ENCODE measurements at places on chromosomes 5 and 9. TPM values are rescaled to one million over a fixed set of nuclear protein-coding genes. Genes with fewer than 3 reads are reported as not detected.

- DNase-seq, result peak; percentile 55
- H3K4me3 ChIP-seq, result no peak overlapping the region
- H3K36me3 ChIP-seq, result no peaks in the 10 kb centered on the region
- H3K27ac ChIP-seq, result peak overlapping the region; percentile 96
- peaks cover 100% of the 10 kb centered on the region for H3K4me1 ChIP-seq
Measured at GRCh38 chr9:124284940-124285441, 27.2 kb downstream of the NEK6 start.

GRCh38 chr5:97601651-97602050 is 418.6 kb upstream of the RIOK2 start:
- H3K36me3 ChIP-seq, result no peaks in the 10 kb centered on the region
- no peaks in the 10 kb centered on the region for H3K27me3 ChIP-seq
- H3K4me1 ChIP-seq, result no peaks in the 10 kb centered on the region
- H3K4me3 ChIP-seq, result no peak overlapping the region
- H3K27ac ChIP-seq, result no peak overlapping the region

DNA sequence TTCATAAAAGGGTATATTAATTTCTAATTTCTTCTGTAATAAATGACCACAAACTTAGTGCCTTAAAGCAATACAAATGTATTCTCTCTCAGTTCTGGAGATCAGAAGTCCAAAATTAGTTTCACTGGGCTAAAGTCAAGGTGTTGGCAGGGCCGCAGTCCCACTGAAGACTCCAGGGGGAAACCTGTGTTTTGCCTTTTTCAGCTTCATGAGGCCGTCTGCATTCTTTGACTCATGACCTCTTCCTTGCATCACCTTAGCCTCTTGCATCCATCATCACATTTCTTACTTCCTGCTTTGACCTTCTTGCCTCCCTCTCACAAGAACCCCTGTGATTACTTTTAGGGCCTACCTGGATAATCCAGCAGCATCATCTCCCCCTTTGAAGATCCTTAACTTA is 42.0 kb upstream of the ALDH1B1 start:
- no peaks in the 10 kb centered on the region for H3K27me3 ChIP-seq
- H3K4me3 ChIP-seq, result no peak overlapping the region
- H3K4me1 ChIP-seq, result no peaks in the 10 kb centered on the region
- H3K36me3 ChIP-seq, result no peaks in the 10 kb centered on the region

DNA sequence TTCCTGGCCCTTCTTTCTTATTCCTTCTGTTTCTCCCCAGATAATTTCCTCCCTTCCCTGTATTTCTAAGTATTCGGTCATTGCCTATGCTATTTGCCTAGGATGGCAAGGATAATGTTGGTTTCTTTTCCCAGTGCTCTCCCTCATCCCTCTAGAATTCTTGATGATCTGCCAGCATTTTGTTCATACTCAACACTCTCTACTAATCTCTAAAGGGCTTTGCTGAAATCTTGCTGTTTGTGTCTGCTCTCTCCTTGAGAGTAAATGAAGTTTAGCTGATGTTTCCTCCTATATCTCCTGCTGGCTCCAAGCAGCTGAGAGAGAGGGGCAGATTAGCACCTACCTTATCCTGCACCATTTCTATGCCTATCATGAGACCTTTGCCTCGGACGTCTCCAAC is 38.1 kb downstream of the AGXT2 start:
- DNase-seq, result no peak
- H3K36me3 ChIP-seq, result no peaks in the 10 kb centered on the region
- no peaks in the 10 kb centered on the region for H3K27me3 ChIP-seq
- H3K4me3 ChIP-seq, result no peak overlapping the region

DNA sequence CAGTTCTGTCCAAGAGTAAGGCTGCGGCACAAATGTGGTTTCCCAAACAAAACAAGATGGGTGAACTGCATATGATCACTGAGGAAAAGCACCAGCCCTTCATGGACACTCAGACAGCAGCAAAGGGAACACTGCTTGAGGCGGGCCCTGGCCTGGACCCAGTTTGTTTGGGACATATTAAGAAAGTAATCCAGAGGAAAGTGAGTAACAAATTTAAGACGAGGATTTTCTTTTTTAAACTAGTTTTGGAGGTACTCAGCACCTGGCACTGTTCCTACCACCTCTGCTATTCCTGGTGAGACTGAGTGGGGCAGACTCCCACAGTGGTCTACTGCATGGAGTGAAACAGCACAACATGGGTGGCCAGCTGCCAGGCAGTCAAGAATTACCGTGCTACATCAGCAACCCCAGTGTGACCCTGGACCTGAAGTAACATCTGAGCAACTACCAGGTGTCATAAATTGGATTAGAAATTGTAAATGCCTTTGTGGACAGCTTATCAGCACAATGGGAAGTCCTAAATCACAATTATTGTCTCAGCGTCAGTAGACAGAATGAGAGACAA is 28.5 kb downstream of the P4HA2 start:
- no peak overlapping the region for H3K4me3 ChIP-seq
- DNase-seq, result no peak
- no peaks in the 10 kb centered on the region for H3K27me3 ChIP-seq
- H3K27ac ChIP-seq, result no peak overlapping the region
- no peaks in the 10 kb centered on the region for H3K4me1 ChIP-seq

CCL27 gene
- total RNA-seq, result not detected

BTNL9 gene
- total RNA-seq, result 24.9 TPM

SLC23A1 gene
- not detected for total RNA-seq

Measured in tibial nerve (tissue), 4 donors.